ENCODE measurements at places on chromosomes 5 and 9. TPM values are rescaled to one million over a fixed set of nuclear protein-coding genes. Genes with fewer than 3 reads are reported as not detected.
A peak's percentile ranks its signal among the peaks of the same experiment; 100 is the strongest.

DNA sequence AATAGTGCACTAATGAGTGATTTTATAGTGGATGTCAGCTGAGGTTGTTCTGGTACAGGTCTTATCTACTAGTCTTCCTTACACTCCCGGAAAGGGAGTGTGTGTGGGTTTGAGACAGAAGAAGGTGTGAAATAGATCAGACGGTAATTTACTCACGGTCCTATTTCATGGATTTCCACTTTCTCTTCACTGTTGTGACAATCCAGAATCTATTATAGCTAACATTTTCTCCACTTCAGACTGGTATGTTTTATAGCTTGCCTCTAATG is 7.0 kb upstream of the C9 start:
- DNase-seq, result no peak

GRCh38 chr5:87136096-87136495 is 131.6 kb upstream of the RASA1 start:
- DNase-seq, result no peak

DNA sequence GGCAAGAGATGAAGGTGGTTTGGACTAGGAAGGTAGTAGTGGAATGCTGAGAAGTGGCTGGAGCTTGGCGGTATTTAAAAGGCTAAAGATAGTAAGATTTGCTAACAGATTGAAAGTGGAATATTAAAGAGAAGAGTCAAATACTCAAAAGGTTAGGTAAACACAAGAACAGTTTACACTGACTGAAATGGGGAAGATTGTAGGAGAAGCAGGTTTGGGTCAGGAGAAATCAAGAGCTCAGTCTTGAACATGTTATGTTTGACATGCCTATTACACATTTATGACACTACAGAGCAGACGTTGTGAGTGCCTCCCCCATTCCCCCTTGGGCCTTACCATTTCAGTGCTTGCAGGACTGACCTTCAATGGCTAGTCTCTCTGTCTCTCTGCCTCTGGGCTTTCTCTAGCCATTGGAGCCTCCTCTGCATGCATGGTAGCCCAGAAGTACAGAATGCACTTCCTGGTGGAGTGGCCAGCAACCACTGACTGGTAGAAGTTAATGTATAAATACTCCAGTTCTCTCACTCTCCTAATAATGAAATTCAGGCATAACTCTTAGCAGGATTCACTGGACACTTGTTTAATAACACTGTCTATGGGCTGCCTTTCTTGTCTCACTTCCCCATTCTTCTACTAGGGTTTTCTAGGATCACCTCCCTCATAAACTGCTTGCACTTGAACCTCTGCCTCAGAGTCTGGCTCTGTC is 56.8 kb downstream of the HMGCS1 start:
- DNase-seq, result no peak

DNA sequence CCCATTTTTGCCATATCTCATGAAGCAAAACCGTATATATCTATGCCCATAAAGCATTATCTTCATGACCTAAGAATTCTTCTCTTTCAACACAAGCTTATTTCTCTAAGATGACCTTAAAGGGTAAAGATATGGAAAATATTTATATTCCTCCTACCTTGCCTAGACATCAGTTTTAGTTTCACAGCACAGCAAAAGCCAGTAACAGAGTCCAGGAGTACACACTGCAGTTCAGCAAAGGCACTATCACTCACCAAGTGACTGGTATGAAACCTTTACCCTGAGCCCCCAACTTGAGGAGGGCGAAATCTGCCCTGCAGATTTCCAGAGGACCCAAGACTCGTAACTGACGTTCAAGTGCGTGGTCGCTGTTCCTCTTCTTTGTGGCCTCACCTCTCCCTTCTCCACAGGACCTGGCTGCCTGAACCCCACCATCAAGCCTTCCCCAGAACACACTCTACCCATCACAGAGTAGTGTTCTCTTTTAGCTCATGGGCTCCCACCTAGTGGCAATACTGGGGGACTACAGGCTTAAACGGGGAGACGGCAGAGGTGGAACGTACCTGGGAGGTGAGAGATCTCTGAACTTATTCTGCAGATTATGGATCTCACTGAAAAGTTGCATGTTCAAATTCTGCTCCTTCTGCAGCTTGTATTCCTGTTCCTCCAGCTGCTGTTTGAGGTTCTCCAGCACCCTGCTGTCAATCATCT is 141.0 kb downstream of the CDK5RAP2 start:
- peak; percentile 27 for DNase-seq

- no peak for DNase-seq
Measured at GRCh38 chr5:168914491-168914890, 335.3 kb upstream of the PANK3 start.

GRCh38 chr5:173326501-173326960 is 1.7 kb downstream of the STC2 start:
- peak; percentile 90 for DNase-seq

- DNase-seq, result no peak
Measured at GRCh38 chr5:2003690-2004365, 121.1 kb upstream of the IRX4 start.

- DNase-seq, result no peak
Measured at GRCh38 chr9:109403116-109403515, 82.3 kb upstream of the EPB41L4B start.

DNA sequence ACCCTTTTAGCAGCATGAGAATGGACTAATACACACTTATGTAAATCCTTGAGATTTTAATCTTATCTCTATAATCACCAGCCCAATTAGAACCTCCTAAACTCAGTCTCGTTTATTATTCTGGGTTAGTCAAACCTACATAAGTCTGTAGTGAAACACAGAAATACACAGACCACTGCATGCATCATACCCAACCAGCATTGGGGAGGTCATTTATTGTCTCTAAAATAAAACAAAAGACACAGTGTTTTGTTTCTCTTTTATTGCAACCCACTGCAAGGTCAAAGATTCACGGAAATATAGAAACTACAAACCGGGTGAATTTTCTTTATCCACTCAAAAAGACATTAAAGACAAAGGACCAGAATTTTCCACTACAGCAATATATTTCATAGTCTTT is 188.1 kb upstream of the EFNA5 start:
- no peak for DNase-seq

The GGTA1 gene
- not detected for total RNA-seq

The CDC25C gene
- total RNA-seq, result 24.4 TPM

The CORO2A gene
- 1.3 TPM for total RNA-seq

The SVEP1 gene
- total RNA-seq, result 17.2 TPM

The SPAG8 gene
- 1.7 TPM for total RNA-seq

The AK3 gene
- 70.5 TPM for total RNA-seq
